ENCODE measurements at places on chromosomes 5 and 9.

GRCh38 chr5:53089481-53089991, 20.0 kb downstream of the MOCS2 start:
- no peak for DNase-seq

GRCh38 chr9:111978616-111979015, 82.0 kb downstream of the UGCG start:
- DNase-seq = no peak

GRCh38 chr5:172949426-172949825, 9.8 kb upstream of the RPL26L1 start:
- DNase-seq = no peak

- DNase-seq = no peak
These were observed 3.2 kb downstream of the ELL2 start for GRCh38 chr5:95958310-95959014.

GRCh38 chr5:135599421-135600151, 20.8 kb upstream of the CXCL14 start:
- DNase-seq = no peak

DNA sequence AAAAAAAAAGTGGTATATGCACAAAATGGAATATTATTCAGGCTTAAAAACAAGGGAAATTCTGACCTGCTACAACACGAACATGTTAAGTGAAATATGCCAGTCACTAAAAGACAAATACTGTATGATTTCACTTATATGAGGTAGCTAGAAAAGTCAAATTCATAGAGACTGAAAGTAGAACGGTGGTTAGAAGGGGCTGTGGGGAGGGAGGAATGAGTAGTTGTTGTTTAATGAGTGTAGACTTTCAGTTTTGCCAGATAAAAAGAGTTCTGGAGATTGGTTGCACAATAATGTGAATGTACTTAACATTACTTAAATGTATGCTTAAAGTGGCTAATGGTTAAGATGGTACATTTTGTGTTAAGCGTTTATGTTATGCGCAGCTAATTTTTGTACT, 79.5 kb upstream of the IL12B start:
- no peak for DNase-seq

DNA sequence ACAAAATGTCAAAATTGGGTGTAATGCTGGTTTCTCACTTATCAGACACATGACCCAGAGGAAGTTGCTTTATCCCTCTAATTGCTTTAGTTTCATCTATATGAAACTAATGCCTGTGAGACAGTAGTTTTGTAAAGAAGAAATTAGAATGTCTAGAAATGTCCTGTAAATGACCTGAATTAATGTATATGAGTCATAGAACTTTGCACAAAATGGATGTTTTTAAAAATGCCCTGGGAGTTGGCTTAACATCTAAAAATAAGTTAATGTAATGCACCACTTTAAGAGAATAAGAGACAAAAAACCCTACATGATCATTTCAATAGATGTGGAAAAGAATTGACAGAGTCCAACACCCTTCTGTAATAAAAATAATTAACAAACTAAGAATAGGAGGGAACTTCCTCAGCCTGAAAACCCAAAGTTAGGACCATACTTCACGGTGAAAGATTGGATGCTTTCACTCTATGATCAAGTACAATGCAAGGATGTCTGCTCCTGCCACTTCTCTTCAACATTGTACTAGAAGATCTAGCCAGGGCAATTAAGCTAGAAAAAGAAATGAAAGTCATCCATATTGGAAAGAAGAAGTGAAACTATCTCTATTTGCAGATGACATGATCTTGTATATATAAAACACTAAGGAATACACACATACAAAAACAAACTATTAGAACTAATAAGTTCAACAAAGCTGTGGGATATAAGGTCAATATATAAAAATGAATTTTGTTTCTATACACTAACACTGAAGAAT, 117.9 kb downstream of the MELK start:
- no peak for DNase-seq

DNA sequence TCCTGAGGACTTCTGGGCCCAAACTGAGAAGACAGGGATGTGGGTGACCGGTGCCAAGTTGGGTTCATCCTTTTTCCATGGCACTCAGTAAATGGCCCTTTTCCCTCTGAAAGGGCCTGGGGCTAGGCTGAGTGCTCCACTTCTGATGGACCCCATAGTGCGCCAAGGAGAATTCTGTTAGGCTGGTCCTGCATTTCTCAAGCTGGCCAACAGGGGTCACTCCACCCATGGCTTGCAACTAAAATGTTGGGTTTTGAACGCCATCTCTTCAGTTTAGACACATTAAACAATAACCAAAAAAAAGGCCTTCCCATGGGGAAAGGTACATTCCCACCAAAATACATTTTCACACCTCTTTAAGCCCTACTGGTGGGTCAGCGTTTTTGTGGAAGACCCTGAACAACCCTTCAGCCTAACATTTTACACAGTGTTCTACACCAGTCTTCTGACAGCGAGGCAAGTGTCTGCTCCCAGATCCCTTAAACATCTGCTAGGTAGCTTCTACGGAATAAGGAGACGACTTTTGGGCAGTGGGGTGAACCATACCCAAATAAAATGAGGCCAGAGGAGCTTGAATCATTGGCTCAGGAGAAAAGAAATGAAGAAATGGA, 27.3 kb downstream of the CNTFR start:
- DNase-seq = no peak

DNA sequence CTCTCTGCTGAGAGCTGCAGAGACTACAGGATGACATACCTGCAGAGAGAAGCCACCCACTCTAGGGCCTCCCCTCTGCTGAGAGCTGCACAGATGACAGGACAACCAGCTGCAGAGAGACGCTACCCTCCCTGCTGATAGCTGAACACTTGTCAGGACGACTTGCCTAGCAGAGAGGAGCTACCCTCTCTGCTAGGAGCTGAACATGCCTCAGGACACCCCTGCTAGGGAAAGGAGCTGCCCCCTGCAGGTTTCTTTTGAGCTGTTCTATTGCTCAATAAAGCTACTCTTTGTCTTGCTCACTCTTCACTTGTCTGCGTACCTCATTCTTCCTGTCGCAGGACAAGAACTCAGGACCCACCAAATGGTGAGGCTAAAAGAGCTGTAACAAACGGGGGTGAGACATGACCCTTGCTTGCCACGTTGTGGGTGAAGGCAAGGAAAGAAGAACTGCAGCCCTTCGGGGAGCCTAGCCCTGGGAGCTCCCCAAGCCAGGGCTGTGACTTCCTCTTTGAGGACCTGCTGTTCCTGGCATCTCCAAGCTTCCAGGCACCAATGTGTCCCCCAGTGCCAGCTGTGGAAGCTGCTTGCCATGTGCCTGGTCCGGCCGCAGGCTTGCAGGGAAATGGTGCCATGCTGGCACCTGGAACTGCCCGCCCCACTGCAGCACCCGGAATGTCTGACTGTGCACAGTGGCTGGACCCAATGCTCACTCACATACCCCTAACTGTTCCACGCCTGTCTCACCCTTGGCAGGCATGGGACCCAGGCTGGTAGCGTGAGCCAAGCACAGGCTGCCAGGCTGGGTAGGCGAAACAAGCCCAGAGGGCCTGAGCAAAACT, 5.1 kb upstream of the TESK1 start:
- DNase-seq = no peak

- no peak for DNase-seq
These were observed 104.5 kb upstream of the NFIB start for GRCh38 chr9:14418301-14418940.

DNA sequence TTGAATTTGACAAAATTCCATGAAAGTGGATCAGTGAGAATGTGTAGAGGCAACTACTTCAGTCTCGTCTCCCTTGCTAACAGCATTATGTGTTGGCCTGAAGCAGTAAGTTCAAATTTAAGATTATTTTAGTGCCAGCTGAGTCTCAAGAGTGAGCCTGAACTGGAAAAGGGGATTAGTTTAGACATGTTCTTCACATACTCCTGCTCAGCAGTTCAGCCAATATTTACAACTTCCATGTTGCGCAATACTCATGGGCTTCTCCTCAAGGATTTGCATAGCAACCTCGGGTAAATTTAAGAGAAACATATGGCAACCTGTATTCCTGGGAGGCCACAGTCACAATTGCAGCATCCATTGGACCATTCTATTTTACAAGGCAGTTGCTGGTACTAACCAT, 553.8 kb downstream of the PTPRD start:
- DNase-seq = no peak

- no peak for DNase-seq
These were observed 116.0 kb upstream of the OR13F1 start for GRCh38 chr9:104388071-104388470.

DNA sequence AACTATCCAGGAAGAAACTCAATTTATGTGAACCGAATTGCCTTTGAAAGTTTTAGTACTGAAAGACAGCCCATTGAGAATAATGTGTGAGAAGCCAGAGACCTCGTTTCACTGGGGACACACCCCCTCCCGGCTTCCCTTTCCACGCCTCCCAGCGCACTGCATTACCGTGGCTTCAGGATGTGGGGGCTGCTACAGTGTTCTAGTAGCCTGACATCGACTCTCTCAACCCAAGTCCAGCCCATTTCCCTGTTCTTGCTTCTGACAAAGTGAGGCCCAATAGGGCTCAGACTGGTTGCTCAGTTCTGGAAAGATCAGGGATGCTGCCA, 3.5 kb downstream of the PAX5 start:
- DNase-seq = no peak

- DNase-seq = no peak
These were observed 495.8 kb downstream of the CHSY3 start for GRCh38 chr5:130400091-130400490.

GRCh38 chr9:68507130-68507805, 33.4 kb downstream of the TMEM252 start:
- no peak for DNase-seq

DNA sequence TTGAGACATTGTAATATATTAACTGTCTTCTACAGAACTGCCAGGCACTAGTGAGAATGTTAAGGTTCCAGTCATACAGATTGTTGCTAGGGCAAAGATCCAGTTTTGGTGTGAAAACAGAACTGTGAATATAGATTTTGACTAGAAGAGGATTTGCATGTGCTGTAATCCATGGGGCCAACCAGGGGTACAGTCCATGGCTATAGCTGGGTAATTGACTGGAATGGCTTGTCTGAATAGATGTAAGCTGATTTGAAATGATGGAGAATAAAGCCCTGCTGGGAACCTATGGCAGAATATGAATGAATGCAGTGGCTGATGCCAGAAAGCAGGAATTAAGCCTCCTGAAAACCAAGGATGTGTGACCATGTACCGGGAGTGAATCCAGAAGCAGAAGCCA, 748.5 kb upstream of the CDH10 start:
- DNase-seq = no peak

GRCh38 chr5:61004448-61004847, 59.4 kb downstream of the NDUFAF2 start:
- DNase-seq = no peak

DNA sequence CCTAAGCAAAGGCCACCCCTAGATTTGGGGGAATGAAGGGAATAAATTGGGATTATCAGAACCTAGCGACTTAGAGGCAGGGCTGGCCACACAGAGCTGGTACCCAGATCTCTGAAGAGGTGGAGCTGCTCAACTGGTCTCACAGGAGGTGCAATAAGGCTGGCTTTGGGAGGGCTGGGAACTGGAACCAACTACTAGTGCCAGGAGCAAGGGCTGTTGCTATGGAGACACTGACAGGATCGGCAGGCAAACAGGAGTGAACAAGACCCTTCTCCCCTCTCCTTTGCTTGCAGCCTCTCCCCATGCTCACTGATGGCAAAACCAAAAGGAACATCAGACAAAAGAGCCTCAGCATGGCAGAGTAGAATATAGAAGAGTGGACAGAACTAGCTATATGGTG, 17.0 kb upstream of the WHRN start:
- no peak for DNase-seq

GRCh38 chr9:120927269-120928014, 846 bp upstream of the TRAF1 start:
- no peak for DNase-seq

DNA sequence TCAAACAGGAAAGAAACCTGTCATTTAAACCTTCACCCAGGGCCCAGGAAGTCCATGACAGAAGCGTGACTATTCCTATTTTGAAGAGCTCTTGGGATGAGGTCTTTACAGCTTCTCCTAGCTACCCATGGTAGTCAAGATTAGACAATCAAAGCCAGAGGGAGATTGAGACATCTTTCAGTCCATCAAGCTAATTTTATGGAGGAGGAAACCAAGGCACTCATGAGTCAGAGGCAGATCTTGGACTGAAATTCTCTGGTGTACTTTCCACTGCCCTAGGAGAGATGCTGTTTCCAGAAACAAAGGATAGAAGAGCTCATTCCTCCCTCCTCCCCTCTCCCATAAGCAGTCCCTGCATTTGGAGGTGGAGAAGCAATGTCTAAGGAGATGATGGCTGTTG, 9.2 kb downstream of the TNFSF8 start:
- no peak for DNase-seq

GRCh38 chr9:114312513-114312875, 10.4 kb upstream of the ORM1 start:
- no peak for DNase-seq

- DNase-seq = no peak
These were observed 2.3 kb downstream of the FAM170A start for GRCh38 chr5:119631660-119632059.

GRCh38 chr5:128303593-128303992, 220.0 kb downstream of the SLC12A2 start:
- no peak for DNase-seq

DNA sequence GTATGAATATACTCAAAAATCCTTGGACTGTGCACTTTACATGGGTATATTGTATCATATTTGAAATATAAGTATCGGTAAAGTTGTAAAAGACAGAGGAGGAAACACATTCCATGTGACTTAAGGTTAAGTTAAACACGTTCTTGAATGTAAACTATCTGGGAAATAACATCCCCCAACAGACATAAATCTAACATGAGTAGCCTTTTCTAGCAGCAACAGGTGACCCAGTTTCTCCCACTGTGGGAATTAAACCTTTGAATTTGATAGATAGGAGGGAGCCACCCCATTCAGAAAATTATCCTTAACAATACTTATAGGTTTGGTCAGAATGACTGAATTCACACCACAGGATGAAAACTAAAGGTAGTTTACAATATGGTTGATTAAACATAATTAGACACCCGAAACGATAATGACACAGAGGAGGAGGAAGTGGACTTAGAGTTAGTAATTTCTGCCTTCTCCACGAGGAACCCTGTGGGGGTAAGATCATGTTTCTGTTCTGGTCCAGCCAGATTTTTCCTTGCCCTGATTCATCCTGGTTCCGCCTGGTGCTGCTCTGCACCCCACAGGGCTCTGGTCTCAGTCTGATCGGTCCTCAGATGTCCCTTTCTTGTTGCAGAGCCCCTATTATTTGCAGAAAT, 84.6 kb upstream of the DNAH5 start:
- no peak for DNase-seq
